Activated T-helper 1 cell treated with anti-CD3 and anti-CD28 coated beads, Interleukin-2, amount 50 U/mL, for 16 hours (primary cell): ENCODE measurements at places on chromosomes 16 and 17.

- DNase-seq: no peak
These were observed 1.2 kb downstream of the CPD start for GRCh38 chr17:30379903-30380381.

DNA sequence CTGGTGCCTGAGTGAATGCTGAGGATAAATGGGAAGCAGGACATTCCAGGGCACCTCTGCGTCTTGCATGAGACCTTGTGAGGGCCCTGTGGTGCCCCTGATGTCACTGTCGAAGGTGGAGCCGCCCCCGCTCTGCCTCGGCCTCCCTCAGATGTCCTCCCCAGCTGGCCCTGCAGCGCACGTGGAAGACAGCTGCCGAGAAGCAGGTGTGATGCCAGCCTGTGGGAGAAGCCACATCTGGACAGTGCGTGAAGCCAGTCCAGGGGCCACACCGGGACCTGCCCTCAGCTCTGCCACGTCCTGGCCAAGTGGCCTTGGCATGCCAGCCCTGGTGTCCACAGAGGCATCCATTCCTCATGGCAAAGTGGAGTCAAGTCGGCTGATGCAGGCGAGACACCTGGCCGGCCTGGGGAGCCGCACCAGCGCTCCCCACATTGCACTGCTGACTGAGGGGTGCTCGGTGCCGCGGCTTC is 21.6 kb upstream of the METRNL start:
- DNase-seq: no peak

DNA sequence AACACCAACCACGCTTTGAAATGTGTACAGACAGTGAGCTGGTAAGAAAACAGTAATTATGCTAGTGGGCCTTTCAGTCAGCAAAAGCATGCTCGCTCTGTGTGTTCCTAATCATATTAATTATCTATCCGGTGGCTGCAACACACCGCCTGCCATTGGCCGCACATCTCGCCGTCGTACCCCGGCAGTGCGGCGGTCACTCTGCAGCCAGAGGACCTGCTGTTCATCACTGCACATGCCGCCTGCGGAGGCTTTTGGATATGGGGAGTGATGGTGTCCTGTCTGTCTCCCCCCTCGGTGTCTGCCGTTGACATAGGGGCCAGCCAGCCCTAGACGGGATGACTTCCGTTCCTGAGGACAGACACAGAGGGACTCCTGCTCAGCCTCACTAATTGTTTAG is 68.5 kb downstream of the RPA1 start:
- DNase-seq: no peak

- DNase-seq: peak; percentile 57
These were observed 27.2 kb upstream of the SKAP1 start for GRCh38 chr17:48457080-48457836.

DNA sequence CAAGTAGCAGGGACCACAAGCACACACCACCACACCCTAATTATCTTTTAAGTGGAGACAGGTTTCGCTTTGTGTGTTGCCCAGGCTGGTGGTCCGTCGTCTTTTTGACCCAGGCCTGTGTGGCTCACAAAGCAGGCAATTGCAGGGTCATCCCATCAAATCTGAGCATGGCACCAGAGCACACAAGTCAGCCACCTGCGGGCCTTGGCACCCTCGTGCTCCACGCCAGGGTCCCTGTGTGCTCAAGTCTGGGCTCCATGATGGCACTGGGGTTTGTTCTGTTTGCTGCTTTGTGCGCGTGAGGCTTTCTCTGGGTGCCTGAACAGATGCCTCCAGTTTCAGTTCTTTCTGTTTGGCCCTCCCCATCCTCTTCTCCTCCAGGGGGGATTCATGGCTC is 2.4 kb upstream of the CAPN15 start:
- no peak for DNase-seq

GRCh38 chr16:4205971-4206370 is 35.9 kb downstream of the SRL start:
- DNase-seq: no peak

GRCh38 chr16:88297178-88297720 is 85.5 kb upstream of the ZNF469 start:
- DNase-seq: no peak

DNA sequence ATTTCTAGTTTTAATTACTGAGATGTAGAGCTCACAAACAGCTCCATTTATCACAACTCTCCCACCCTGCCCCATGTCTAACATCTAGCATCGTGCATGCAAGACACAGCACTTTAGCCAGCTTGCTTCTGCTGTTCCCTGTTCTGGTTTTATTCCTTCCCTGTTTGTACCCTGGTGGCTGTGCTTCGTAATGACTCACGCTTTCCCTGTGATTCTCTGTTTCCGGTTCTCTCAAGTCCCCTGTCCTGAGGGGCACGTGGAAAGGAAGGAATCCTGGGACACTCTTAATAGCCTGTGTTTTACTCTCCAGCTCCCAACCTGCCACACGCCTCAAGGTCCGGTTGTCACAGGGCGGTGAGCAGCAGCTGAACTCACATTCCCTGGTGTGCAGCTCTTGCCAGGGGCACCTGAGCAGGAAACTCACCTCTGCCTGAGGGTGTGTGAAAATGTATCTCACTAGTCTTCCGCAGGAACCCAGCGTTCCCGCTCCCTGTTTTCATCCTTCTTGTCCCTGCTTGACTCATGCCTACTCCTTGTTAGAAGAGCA is 10.6 kb downstream of the SHISA6 start:
- no peak for DNase-seq

DNA sequence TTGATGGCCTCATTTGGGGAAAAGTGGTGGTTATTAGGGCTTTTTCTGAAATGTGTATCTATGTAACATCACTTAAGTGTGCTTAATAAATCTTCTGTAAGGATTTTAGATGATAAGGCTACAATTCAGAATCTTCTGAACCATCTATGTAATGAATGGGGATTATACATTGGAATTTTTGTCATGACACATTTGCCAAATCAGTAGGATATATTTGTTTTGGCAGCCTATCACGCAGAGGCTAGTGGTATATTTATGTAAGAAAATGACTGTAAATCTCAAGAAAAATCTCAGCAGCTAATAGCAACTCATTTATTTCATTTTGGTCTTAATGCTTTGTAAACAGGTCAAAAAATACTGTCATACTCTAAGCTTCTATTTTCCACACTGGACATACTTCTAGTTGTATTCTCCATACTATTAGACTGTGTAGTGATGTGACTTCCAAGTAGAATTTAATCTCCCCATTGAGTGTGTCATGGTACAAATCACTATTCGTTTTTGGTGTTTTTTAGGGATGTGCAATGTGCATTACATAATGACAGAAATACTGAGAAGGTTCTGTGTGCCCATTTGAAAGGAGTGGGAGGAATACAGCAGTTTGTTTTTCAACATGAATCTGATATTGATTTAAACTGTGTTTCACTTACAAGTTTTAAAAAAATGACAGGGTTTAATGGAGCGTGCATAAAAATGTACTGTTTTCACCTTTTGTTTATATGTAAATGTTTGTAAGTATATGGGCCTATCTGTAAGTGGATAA is 29.2 kb downstream of the CLUH start:
- DNase-seq: no peak

DNA sequence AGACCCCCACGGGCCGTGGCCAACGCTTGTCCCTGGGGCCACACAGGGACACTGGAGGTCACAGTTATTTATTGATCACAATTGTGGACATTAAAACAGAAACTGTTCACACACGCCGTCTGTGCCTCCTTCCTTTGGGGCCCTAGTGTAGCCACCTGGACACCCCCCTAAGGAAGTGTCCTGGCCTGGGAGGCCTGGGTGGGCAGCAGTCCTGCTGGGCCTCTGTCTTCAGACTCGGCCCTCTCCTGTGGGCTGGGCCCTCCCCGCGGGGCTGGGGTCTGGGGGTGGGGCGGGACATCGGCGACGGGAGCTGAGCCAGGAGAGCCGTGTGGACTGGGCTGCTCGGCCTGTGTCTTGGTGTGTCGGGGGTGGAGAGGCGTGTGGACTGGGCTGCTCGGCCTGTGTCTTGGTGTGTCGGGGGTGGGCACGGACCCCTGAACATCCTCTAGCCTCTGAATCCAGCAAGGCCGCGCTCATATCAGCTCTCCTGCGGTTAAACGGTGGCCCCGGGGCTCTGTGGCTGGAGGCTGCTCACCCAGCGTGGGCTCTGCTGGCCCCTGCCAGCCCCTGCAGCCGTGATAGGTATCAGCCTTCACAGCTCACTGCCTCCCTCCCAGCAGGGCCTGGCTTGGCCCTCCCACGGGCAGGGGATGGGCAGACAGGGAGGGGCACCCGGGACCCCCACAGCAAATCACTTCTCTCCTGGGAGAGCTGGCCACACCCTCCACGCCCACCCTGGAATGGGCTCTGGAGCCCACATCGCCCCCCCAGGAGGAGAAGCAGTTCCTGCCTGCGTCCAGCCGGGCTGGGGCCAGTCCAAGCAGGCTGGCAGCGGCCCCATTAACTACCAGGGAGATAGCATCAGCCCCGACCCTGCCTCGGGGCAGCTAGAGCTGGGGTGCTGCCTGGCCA is 1.1 kb upstream of the NHLRC4 start:
- no peak for DNase-seq

- DNase-seq: no peak
These were observed 317 bp downstream of the TEFM start for GRCh38 chr17:30905742-30906100.

GRCh38 chr17:6427279-6427781 is 7.6 kb downstream of the AIPL1 start:
- DNase-seq: no peak

- DNase-seq: no peak
These were observed 8.7 kb upstream of the PRPF8 start for GRCh38 chr17:1693339-1693738.

- DNase-seq: no peak
These were observed 225.7 kb downstream of the CEP112 start for GRCh38 chr17:65966072-65966695.

GRCh38 chr17:14557480-14557879 is 256.6 kb downstream of the HS3ST3B1 start:
- no peak for DNase-seq

GRCh38 chr16:57387598-57388354 is 15.5 kb downstream of the CX3CL1 start:
- no peak for DNase-seq

DNA sequence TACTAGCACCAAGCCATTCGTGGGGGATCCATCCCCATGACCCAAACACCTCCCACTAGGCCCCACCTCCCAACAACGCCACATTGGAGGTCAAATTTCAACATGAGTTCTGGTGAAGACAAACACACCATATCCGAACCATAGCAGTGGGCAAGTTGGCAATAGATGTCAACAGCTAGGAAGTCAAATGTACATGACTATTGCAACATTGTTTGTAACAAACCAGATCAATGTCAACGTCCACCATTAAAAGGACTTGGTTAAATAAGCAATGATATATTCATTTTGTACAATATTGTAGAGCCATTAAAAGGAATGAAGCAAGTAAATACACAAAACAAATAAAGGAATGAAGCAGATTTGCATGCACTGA is 26.5 kb upstream of the CIITA start:
- no peak for DNase-seq

DNA sequence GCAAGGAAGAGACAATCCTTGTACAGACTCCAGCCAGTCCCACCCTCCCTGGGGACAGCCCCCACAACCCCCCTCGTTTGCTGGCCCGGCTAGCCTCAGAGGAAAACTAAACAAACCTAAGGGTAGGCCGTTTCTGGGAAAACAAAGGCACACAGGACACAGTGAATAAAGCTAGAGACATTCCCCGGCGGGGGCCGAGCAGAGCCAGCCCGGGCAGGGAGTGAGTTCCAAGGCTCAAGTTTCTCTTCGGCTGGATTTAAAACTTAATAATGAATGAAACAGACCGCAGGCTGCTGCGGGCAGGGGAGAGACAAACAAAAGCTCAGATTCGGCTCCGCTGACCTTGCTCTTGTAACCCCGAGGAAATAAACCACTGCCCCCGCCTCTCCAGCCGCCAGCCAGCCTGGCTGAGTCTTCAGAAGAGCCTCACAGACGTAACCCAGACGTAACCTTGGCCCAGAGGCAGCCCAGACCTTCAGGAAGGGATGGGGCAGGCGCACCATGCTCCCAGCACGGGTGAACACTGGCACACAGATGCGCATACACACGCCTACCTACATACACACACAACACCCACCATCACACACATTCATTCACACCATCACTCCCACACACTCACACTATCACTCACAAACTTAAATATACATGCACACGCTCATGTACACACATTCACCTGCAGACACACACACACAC is 216.0 kb downstream of the ZNF423 start:
- no peak for DNase-seq

GRCh38 chr16:56475201-56475600 is 23.8 kb downstream of the OGFOD1 start:
- DNase-seq: no peak

DNA sequence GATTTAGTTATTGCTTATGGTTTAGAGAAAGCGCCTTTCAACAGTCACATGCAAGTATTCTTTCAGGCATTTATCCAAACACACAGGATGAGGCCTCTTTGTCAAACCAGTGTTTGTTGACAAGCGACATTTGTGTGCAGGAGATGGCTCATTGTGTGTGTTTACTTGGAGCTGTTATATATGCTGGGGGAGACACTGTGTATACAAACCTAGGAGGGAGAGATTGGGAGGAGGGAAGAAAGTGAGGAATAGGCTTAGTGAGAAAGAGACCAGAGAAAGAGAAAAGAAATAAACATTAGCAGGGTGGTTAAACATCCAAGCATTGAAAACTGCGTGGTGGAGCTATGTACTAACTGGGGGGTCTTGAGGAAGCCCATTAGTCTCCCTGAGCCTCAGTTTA is 437.6 kb downstream of the MAF start:
- no peak for DNase-seq

DNA sequence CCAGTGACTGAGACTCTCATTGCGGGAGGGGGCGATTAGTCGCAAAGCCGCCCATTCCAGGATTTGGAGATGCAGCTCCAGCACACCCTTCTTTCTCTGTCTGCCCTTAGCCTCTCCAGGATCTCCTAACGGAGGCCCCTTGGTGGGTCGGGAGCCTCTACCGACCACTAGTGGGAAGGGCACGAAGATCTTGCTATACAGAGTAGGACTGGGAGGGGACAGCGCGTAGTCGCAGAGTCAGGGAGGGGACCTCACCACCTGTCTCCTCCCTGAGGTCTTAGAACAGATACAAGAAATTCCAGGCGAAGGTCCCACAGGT is 588 bp upstream of the SMTNL2 start:
- no peak for DNase-seq

- DNase-seq: no peak
These were observed 207.1 kb upstream of the ASIC2 start for GRCh38 chr17:33500151-33500550.
